ENCODE measurements at places on chromosomes 7 and 10.

DNA sequence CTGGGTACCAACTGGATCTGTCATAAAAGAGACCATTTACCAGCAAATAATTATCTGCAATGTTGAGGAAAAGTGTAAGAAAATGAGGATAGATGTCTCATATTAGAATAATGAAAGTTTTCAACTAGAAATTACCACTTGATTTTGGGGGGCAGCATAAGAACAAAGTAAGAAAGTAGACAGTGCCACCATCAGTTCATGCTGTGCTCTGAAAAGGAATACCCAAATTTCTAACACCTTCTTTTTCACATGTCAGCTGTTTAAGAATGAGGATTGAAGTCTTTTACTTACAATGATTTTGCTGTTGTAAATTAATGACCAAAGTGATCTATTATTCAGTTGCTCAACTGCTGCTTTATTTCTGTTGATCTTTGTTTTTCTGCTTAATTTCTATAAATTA lies 578.3 kb downstream of the ETV1 start:
- no peak for DNase-seq

DNA sequence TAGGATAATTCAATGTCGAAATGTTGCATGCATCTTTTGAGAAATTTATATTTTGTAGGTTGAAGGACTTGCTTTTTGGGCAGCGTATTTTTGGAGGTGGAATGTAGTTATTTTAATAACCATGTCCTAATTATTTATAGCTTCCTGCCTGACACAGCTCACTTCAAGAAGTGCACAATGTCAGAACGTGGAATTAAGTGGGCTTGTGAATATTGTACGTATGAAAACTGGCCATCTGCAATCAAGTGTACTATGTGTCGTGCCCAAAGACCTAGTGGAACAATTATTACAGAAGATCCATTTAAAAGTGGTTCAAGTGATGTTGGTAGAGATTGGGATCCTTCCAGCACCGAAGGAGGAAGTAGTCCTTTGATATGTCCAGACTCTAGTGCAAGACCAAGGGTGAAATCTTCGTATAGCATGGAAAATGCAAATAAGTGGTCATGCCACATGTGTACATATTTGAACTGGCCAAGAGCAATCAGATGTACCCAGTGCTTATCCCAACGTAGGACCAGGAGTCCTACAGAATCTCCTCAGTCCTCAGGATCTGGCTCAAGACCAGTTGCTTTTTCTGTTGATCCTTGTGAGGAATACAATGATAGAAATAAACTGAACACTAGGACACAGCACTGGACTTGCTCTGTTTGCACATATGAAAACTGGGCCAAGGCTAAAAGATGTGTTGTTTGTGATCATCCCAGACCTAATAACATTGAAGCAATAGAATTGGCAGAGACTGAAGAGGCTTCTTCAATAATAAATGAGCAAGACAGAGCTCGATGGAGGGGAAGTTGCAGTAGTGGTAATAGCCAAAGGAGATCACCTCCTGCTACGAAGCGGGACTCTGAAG lies 620 bp downstream of the ZRANB1 start:
- DNase-seq = no peak

GRCh38 chr10:6823770-6824169 lies 243.7 kb upstream of the PRKCQ start:
- no peak for DNase-seq

- no peak for DNase-seq
Measured at GRCh38 chr7:102101111-102101551, 185.5 kb upstream of the SH2B2 start.

DNA sequence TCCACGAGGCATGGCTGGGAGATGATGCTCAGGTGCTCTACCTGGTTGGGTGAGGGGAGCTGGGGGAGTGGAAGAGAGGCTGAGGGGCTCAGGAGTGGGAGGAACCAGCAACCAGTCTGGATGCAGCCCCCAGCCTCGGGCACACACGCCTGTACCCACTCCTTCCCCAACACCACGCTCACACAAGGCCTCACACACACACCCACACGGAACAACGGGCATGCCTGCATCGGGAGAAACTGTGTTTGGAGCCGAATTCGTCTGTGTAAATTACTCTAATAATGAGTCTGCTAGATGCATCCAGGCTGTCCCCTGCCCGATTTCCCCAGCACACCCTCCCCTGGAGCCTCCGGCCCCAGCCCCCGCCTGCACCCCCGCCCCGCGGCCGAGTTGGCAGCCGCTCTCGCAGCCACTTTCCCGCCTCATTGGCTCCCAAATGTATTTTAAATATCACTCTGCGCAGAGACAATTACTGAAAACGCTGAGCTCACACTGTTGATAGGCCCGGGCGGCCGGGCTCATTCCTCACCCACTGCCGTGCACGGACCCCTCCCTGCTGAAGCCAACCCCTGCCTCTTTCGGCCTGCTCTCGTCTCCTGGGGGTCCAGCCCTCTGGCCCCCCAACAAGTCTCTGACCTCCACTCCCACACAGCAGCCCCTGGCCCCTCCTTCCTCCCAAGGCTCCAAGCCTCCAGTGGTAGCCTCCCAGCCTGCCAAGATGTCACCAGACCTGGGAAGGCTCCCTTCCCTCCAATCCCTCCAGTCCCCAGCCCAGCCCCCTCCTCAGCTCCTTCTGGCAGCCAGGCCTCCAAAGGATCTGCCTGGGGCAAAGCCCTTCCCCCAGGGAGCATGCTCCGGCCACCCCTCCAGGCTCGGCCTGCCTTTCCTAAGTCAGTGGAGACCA lies 11.1 kb downstream of the H2BK1 start:
- DNase-seq = no peak
